ENCODE measurements at places on chromosomes 1 and 21.

DNA sequence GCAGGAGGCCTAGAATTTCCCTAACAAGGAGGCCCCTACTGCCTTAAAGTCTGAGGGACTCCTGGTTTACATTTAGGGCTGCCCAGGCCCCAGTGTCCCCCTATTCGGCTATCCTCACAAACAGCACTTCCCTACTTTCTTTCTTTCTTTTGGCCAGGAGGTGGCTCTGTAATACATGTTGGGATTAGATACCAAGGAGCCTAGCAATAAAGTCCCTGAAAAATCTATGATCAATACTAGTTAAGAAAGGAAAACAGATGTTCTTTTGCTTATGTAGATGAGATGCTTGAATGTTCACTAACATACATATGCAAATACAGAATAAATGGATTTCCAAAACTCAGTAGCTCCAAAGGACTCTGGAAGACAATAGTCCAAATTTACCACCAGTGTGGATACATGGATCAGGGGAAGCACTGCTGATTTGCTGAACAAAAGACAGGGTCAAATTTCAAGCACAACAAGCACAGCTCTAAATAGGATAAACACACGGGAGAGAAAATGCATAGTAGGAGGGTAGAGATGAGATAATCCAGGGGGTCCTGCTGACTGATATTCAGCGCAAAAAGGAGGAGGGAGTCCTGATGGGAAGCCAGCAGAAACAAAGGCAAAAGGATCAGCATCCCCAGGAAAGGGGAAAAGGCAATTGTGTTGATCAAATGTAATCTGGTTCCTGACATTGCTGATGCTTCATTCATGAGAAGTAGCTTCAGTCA lies 240.0 kb downstream of the NUF2 start:
- no peak for DNase-seq

DNA sequence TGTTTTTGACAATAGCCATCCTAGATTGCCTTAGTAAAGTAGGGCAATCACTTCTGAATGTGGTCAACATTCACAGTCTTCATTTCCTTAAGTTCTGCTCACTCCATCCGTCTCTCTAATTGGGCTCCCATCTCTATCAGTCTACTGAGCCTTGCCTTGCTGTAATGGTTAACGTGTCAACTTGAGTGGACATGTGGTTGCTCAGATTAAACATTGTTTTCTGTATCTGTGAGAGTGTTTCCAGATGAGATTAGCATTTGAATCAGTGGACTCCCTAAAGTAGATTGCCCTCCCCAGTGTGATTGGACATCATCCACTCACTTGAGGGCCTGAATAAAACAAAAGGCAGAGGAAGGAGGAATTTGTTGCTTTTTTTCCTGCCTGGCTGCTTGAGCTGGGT lies 26.4 kb downstream of the C1orf216 start:
- no peak for DNase-seq

DNA sequence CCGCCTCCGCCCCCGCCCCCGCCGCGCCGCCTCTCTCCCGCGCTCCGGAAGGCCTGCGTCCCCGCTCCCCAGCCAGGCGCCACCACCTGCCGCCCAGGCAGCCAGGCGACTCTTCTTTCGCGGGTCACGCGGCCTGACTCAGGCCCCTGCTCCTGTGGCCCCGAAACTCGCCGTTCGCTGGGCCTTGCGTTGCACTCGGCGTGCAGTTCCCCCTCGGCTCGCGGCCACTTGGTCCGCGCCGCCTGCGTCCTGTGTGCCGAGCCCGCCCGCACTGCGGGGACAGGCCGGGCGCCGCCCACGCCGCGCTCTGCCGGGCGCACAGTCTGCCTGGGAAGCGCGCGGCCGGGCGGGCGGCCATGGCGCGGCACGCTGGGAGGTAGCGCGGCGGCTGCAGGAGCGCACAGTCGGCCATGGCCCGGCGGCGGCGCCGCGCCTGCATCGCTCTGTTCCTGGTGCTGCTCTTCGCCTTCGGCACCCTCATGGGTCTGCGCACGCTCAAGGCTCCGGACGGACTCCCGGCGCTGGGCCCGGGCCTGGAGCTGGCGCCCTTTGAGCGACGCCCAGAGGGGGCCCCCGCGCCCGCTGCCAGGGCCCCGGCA lies at the start of gene MANEAL:
Gene MANEAL (plus strand): TSS at position 75 of the 599 bp plus-strand sequence. CDS start 336 bp downstream, at position 411.
- DNase-seq, result peak; percentile 17

GRCh38 chr1:46413596-46413985 lies 19.5 kb downstream of the FAAH start:
- no peak for DNase-seq

DNA sequence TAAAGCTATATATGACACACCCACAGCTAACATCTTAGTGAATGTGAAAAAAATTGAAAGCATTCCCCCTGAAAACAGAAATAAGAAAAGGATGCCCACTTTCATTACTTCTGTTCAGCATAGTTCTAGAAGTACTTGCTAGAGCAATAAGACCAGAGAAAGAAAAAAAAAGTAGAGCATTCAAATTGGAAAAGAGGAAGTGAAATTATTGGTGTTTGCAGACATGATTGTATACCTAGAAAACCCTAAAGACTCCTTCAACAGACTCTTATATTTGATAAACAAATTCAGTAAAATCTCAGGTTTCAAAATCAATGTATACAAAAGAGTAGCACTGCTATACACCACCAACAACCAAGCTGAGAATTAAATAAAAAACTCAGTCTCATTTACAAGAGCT lies 1461.0 kb downstream of the AMY1C start:
- DNase-seq, result no peak

DNA sequence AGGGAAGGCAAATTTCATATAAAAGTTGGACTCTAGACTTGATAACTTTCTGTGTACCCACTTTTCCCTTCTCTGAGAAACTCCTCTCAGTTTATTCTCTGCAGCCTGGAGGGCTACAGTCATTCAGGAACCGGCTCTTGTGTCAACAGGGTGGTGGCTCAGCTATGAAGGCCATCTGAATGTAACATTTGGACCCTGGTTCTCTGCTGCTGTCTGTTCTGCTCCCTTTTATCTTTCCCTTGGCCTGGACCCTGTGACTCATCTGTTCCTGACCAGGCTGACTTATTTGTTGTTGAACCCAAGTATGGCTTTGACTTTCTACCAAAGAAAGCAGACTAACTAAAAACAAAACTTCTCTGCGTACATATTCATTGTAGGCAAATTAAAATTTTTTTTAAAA lies 75.4 kb downstream of the CENPF start:
- DNase-seq, result no peak

GRCh38 chr1:182069028-182069466 lies 7.5 kb upstream of the ZNF648 start:
- peak; percentile 49 for DNase-seq

DNA sequence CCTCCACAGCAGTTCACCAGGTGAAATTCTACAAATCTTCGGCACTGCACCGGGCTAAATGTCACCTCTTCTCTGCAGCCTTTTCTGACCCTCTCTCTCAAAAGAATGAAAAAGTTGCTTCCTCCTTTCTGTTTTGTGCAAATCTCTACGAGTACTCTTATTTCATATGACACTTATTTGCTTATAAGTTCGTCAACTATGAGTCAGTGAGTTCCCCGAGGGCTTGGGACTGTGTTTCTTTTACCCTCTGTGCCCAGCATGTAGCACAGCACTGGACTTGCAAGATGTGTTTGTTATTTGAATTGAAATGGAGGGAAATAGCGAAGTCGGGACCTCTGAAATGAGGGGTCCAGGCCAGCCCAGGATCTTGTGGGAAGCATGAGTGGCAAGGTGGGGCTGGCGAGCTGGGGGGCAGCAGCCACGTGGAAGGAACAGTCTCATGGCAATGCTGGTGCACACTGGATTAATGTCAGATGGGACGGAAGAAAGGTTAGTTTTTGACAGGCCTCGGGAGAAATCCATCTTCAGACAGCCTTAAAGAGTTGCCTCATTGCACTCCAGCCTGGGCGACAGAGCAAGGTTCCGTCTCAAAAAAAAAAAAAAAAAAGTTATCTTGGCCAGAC lies 6.2 kb downstream of the SLC6A9 start:
- DNase-seq, result no peak

DNA sequence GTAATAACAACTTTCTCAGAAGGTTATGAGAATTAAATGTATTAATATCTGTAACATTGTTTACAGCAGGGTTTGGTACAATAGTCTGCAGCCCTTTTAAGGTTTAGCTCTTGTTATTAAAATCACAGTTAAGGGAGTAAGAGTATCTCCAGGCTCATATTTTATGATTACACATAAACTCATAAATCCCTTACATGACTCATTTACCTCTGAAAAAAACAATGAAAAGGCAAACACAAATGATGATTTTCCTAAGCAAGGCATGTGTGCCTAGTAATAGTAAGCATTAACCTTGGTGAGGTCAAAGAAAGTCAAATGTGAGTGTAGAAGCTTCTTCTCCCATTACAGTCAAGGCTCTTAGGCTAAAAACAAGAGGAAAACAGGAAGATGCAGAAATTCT lies 84.5 kb upstream of the ADGRL4 start:
- no peak for DNase-seq

DNA sequence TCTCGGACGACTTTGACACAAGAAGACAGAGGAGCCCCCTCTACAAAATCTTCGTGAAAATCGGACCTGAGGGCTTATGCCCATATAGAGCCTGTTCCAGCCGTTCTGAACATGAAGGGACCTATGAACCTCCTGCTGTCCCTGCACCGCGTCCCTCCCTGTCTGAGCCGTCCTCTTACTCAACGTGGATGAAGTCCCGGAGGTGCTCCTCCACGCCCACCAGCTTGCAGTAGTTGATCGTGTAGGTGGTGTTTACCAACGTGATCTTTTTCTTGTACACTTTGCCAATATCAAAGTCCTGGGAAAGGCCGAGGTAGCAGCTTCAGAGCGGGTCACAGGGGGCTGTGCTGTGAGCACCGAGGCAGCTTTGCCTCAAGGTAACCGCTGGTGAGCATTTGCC lies 40.0 kb downstream of the CFAP74 start:
- no peak for DNase-seq

Data from NCI-H1048 (cell line).